Effector memory CD4-positive, alpha-beta T cell (primary cell): ENCODE measurements at places on chromosomes 5 and 9.
A peak's percentile ranks its signal among the peaks of the same experiment; 100 is the strongest.

DNA sequence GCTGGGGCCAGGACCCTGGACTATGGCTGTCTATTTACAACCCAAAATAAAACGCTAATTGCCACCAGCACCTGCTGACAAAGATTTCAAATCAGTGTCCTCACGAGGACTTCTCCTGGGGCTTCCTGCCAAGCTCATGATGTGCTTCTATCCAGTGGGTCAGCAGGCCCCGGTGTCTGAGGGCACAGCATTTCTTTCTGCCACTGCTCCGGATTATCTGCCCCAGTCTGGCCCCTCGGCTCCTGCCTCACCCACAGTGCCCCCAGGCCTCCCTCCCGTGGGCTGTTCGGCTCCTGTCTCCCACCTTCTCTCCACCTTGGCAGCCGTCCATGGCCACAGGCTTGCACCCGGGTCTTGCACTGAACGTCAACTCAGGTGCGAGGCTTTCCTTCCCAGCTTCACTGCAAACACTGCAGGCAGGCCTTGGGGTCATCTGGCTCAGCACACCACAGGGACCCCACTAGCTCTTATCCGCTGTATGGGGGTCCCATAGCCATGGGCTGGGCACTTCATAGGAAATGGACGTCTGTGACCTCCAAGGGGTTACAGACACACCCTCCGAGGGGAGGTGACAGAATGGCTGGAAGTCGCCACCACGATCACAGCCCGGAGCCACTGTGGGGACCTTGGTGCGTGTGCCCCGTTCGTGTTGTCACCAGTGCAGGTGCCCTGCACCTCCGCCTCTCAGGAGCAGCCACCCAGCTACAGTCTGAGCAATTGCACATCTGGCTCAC lies 43.8 kb upstream of the FCN1 start:
- DNase-seq = no peak

GRCh38 chr9:117392992-117393391 lies 21.9 kb downstream of the ASTN2 start:
- DNase-seq = no peak

- no peak for DNase-seq
Observed at GRCh38 chr5:126972062-126972895, 58.1 kb downstream of the MARCHF3 start.

- DNase-seq = no peak
Observed at GRCh38 chr9:5879419-5880181, 11.1 kb upstream of the MLANA start.

DNA sequence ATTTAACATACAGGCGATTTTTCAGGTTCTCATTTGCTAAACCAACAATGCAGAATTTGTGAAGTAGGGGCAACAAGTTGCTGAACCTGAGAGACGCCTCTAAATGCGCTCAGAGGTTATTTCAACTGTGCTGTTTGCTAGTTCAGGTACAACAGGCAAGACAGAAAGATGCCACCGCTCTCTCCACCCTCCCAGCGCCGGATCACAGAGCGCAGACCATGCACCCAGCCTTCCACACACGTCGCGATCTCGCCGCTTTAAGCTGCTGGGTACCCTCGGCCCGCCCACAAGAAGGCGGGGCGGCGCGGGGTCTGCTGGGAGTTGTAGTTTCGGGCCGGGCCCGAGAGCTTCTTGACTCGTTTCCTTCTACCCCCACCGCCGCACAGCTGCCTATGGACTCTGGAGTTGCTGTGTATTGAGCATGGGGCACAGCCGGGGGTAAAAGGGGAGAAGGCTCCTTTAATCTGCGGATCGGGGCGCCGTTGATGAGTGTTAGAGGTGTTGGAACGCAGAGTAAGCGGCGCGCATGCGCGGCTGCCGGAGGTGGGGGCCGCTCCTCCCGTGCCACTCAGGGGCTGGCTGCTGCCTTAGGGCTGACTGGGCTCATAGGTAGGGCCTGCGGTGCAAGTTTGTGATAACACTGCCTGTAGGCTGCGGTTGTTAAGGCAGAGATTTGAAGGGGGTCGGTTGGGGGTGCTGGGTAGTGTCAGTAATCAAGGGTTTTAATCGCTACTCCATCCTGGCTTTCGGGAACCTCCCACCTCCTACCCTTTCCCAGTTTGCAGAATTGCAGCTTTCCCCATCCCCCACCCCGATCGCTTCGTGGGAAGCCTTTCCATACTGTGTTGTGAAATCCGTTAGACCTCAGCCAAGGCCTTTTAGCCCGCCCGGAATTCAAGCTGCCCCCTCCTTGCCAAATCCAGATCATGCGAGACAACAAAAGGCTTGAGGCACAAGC lies 40.3 kb upstream of the ABCA1 start:
- peak; percentile 77 for DNase-seq
